Immature natural killer cell (primary cell): ENCODE measurements at places on chromosomes 3 and 15. TPM values are rescaled to one million over a fixed set of nuclear protein-coding genes. Genes with fewer than 3 reads are reported as not detected.

- peaks cover 2% of the 10 kb centered on the region for H3K27me3 ChIP-seq
- no peak overlapping the region for H3K4me3 ChIP-seq
- no peaks in the 10 kb centered on the region for H3K4me1 ChIP-seq
- H3K36me3 ChIP-seq: no peaks in the 10 kb centered on the region
These were observed 39.1 kb downstream of the TKT start for GRCh38 chr3:53216723-53217122.

DNA sequence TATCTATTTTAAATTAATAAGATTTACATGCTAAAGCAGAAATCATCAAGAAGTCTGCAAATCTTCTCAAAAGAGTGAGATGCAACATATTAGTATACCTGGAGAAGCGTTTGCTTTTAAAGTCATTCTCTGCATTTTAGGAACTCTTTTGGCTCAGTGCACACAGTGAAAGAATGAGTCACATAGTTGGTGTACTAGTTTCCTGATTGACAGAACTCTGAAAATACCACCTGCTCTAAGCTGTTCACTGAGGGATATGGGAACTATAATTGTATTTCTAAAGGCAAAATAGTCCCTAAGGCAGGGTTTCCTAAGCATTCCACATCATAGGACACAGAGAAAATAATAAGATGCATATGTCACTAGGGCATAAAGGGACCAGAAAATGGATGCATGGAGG, 838.5 kb downstream of the DIPK2A start:
- no peak overlapping the region for H3K27ac ChIP-seq
- no peaks in the 10 kb centered on the region for H3K4me1 ChIP-seq

DNA sequence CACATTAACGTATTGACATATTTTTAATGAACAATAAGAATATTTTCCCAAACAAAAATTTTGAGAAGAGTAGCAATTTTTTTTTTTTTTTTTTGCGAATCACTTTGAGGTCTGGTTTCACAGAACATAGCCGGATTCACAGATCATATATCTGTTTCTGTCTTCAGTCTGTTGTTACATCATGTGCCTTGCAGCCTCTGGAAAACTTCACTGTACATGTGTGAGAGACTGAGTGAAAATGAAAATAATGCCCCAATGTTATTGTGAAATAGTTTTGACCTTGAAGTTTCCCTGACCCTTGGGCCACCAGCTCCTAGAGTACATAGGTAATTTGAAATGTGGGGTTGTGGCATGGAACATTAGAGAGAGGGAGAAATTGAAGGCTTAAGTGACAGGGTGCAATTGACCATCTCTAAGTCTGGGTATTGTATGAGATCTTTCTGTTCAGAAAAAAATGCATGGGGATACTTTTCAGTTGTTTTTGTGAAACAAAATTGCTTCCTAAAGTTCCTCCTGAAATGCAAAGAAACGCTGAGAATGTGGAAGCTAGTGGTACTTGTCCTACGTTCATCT, 14.0 kb downstream of the ITPR1 start:
- H3K27ac ChIP-seq: no peak overlapping the region
- H3K36me3 ChIP-seq: peaks cover 4% of the 10 kb centered on the region
- peaks cover 2% of the 10 kb centered on the region for H3K27me3 ChIP-seq
- DNase-seq: no peak

DNA sequence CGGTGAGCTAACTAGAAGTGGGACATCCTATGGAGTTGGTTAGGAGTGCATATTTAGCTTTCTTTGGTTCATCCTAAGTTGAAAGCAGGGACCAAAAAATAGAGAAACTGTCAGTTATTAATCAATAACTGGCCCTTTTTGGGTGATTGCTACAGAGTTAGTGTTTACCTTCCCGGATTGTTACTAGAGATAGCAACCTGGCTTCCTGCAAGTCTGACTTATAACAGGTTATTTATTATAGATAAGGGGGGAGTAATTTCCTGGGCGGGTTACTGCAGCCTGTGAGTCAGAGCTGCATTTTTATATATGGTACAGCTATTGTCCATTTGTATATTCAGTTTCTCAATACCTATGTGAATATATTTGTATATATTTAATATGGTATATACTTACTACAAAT, 522.0 kb downstream of the MFSD1 start:
- no peaks in the 10 kb centered on the region for H3K4me1 ChIP-seq
- H3K27ac ChIP-seq: no peak overlapping the region
- H3K27me3 ChIP-seq: no peaks in the 10 kb centered on the region
- no peak for DNase-seq

- H3K27ac ChIP-seq: peak overlapping the region; percentile 25
- peaks cover 27% of the 10 kb centered on the region for H3K4me1 ChIP-seq
- H3K4me3 ChIP-seq: no peak overlapping the region
- H3K36me3 ChIP-seq: peaks cover 15% of the 10 kb centered on the region
These were observed 42.0 kb upstream of the SACM1L start for GRCh38 chr3:45647148-45647619.

GRCh38 chr15:69973102-69973714, 124.5 kb downstream of the TLE3 start:
- no peaks in the 10 kb centered on the region for H3K4me1 ChIP-seq
- no peak overlapping the region for H3K4me3 ChIP-seq
- peaks cover 16% of the 10 kb centered on the region for H3K27me3 ChIP-seq
- H3K36me3 ChIP-seq: no peaks in the 10 kb centered on the region
- no peak overlapping the region for H3K27ac ChIP-seq

DNA sequence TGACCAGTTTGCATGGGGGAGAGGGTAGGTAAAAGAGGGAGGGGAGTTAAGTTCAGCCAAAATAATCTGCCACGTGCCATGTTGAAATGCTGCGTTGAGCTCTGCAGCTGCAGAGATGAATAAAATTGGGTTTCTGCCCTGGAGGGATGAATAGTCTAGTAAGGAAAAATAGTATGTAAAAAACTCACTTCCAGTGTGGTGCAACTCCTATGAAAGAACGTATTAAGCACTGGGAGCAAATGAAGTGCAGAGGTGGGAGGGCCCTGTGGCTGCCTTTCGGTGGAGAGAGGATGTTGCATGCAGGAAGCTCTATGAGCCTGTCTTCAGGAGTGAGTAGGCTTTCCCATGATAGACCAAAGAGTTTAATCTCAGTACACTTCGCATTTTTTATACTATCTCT, 8.6 kb downstream of the CEP63 start:
- no peak for DNase-seq
- no peak overlapping the region for H3K27ac ChIP-seq
- H3K4me1 ChIP-seq: peaks cover 30% of the 10 kb centered on the region

DNA sequence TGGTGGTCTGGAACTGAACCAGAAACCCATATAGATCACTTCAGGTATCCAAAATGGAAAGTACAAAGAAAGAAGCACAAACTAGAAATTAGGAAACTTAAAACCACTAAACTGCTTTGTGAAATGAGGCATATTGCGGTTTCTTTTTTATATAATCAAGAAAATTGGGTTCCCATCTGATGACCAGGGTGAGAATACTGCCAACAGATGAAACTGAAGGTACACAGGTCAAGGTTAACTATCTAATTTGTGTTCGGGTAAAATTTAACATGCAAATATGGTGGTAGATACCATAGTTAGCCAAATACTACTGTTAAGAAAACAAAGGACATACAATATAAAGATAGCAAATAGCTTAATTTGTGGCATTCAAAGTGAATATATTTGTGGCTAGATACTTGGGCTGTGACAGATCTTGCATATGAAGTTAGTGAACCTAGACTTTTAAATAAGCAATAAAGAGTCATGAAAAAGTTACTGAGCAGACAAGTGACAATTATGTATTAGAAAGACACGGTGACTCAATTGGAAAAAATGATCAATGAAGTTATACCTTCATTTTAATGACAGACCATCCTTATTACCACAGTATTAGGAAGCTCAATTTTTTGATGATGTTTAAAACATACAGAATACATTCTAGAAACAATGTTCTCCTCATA, 127.4 kb downstream of the NR2E3 start:
- DNase-seq: no peak
- H3K27ac ChIP-seq: no peak overlapping the region
- peaks cover 28% of the 10 kb centered on the region for H3K36me3 ChIP-seq
- no peaks in the 10 kb centered on the region for H3K27me3 ChIP-seq

GRCh38 chr15:92288755-92289154, 104.9 kb upstream of the ST8SIA2 start:
- H3K36me3 ChIP-seq: no peaks in the 10 kb centered on the region
- H3K27me3 ChIP-seq: no peaks in the 10 kb centered on the region
- DNase-seq: no peak

- no peak for DNase-seq
- H3K27ac ChIP-seq: no peak overlapping the region
- H3K4me1 ChIP-seq: no peaks in the 10 kb centered on the region
- H3K36me3 ChIP-seq: no peaks in the 10 kb centered on the region
- H3K27me3 ChIP-seq: peaks cover 21% of the 10 kb centered on the region
These were observed 164.6 kb upstream of the HES1 start for GRCh38 chr3:193971261-193971751.

DNA sequence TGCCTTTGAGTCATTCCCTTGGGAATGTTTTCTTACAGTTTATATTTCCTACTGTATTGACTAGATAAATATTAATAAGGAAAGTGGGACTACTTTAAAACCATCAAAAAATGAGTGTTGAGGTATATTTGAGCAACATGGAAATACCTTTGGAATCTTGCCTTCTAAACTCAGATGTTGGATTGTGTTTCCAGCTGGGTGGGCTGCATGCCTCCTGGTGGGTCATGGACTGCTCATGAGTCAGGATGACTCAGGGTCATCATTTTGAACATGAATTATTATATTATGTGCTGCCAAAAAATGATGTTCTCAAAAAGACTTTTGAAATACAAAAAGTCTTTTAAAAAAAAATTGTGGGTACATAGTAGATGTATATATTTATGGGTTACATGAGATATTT, 41.1 kb upstream of the APH1B start:
- H3K4me3 ChIP-seq: no peak overlapping the region
- H3K27ac ChIP-seq: peak overlapping the region; percentile 83
- peaks cover 3% of the 10 kb centered on the region for H3K36me3 ChIP-seq
- H3K27me3 ChIP-seq: peaks cover 3% of the 10 kb centered on the region
- no peak for DNase-seq

GRCh38 chr15:64089543-64090280, 3.9 kb downstream of the CIAO2A start:
- peaks cover 5% of the 10 kb centered on the region for H3K36me3 ChIP-seq
- no peak overlapping the region for H3K27ac ChIP-seq
- no peak overlapping the region for H3K4me3 ChIP-seq
- no peak for DNase-seq

DNA sequence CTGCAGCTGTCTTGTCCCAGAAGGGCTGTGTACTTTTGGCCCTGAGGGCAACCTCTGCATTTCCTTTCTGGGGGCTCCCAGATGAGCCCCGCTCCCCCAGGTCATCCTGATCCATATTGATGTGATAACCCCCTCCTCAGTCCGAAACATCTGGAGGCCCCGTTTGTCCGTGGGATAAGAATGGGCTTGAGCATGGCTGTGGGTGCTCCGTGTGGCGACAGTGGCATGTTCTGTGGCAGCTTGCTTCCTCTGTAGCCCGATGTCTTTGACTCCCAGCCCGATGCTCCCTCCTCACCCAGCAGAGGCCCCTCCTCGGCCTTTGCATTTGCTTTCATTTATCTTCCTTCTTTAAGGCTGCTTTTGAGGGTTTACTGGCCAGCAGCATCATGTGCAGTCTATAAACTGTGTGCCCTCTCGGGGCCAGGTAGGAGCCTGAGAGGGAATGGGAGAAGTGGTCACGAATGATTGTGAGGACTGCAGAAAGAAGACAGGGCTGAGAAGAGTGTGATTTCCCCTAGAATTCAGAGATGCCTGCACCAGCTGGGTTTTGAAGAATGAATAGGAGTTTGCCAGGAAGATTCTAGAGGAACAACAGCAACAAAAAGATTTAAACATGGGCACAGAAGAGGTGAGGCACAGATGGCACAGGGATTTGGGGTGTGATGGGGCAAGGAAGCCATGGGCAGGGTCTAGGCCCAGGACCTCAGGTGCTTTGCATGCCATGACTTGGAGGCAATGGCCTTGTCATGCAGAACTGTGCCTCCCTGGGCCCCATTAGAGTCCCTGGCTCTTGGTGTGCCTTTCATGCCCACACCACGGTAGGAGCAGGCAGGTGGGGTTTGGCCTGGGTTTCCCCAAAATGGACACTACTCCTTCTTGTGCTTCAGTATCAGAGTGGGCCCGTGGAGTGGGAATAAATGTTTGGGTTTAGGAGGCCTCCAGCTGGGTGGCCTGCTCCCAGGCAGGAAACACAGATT, 34.2 kb downstream of the APBA2 start:
- H3K4me1 ChIP-seq: peaks cover 63% of the 10 kb centered on the region
- H3K27ac ChIP-seq: peak overlapping the region; percentile 85
- H3K4me3 ChIP-seq: peak overlapping the region; percentile 79
- peak; percentile 22 for DNase-seq

DNA sequence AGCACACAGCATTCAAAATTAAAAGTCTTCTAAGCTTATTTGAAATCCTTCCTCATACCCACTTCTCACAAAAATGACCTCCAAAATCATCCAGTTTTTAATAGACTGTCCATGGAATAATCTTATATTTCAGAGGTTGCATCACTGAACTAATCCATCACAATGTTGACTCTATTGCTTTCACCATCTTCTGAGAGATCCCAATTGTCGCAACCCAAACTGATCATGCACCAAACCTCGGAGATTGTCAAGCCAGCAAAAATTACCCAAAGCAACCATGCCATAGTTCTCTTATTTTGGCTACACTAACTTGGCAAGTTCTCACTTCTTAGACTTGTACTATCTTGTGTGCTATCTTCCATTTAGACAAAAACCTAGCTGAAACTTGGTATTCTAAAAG, 75.5 kb downstream of the LRRFIP2 start:
- no peaks in the 10 kb centered on the region for H3K4me1 ChIP-seq
- no peaks in the 10 kb centered on the region for H3K27me3 ChIP-seq
- H3K27ac ChIP-seq: no peak overlapping the region

- no peak for DNase-seq
- peaks cover 2% of the 10 kb centered on the region for H3K27me3 ChIP-seq
- H3K4me1 ChIP-seq: peaks cover 6% of the 10 kb centered on the region
- H3K4me3 ChIP-seq: no peak overlapping the region
- no peaks in the 10 kb centered on the region for H3K36me3 ChIP-seq
These were observed 225.2 kb downstream of the TCF12 start for GRCh38 chr15:57143511-57144078.

GRCh38 chr15:97866959-97867358, 93.5 kb upstream of the ARRDC4 start:
- H3K27ac ChIP-seq: no peak overlapping the region
- no peak overlapping the region for H3K4me3 ChIP-seq
- peaks cover 2% of the 10 kb centered on the region for H3K27me3 ChIP-seq
- no peak for DNase-seq
- no peaks in the 10 kb centered on the region for H3K36me3 ChIP-seq
- no peaks in the 10 kb centered on the region for H3K4me1 ChIP-seq

GRCh38 chr3:59865351-59865750, 815.5 kb upstream of the CFAP20DC start:
- no peaks in the 10 kb centered on the region for H3K27me3 ChIP-seq
- no peak overlapping the region for H3K27ac ChIP-seq
- no peak for DNase-seq
- H3K4me3 ChIP-seq: no peak overlapping the region

GRCh38 chr15:80645494-80646065, 49.5 kb upstream of the ABHD17C start:
- no peak overlapping the region for H3K4me3 ChIP-seq
- H3K27ac ChIP-seq: no peak overlapping the region
- peaks cover 2% of the 10 kb centered on the region for H3K4me1 ChIP-seq
- no peaks in the 10 kb centered on the region for H3K36me3 ChIP-seq

The PIERCE2 gene
- 1.0 TPM for polyA plus RNA-seq

The LRRC2 gene
- polyA plus RNA-seq: not detected

The PIK3CA gene
- polyA plus RNA-seq: 17.2 TPM
